ENCODE measurements at places on chromosomes 11 and 22.

GRCh38 chr11:42043312-42043711 lies 583.9 kb upstream of the LRRC4C start:
- no peak for DNase-seq

- no peak for DNase-seq
Measured at GRCh38 chr11:70233511-70233934, 30.4 kb downstream of the FADD start.

DNA sequence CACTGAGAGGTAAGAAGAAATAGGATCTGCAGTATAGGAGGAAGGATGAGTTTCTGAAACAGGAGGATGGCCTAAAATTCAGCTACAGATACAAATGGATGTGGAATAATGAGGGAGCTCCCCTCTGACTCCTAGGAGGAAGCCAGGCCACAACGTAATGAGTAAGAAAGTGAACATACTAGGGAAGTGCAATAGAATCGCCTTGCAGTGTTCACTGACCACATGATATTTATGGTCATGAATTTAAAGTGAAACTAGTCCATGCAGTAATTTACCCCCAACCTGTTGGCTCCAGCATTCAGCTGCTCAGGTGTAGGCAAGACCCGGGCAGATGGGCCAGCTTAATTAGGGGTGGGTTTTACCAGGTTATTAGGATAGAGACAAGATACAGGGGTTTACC lies 101.7 kb downstream of the DEUP1 start:
- no peak for DNase-seq

GRCh38 chr11:120200677-120201076 lies 10.2 kb upstream of the OAF start:
- DNase-seq, result no peak

DNA sequence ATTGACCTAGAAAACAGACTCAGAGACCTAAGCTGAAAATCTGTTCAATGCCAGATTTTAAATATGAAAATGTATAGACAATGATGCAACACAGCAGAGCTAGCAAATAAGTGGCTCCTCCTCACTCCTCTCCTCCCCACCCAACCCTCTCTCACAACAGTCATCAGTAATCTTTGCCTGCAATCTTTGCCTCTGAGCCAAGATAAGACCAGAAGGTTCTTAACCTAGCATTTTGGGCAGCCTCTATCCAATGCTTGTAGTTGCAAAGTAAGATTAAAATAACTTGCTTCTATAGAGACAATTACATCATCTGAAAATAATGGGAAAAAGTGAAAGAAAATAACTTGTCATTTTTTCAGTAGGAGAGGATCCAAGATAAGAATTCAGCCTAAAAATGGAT lies 117.3 kb downstream of the PARVA start:
- no peak for DNase-seq

DNA sequence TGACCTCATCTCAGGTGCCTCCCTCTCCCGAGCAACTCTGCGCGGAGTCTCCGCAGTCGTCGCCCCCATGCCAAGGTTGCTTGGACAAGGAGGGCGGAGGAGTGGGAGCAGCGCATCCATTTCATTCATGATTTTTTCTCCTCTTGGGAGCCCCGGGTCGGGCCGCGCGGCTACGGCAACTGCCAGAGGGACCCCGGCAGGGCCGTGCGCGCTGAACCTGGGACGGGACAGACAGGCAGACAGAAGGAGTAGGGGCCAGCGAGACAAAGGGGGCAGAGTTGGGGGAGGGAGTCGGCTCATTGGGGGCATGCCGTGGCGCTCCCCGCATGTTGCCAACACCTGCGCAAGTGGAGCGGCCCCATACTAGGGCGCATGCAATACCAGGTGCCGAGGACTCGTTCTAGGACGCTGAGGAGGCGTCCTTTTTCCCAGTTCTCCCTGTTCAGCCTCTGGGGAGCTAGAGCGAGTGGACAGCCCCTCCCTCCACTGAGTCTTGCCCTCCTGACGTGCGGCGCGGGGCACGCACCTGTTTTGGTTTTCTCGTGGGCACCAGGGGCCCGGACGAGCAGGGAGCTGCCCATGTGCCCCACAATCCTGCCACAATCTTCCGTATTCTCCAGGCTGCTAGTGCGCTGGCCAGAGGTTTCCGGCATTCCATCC lies 501 bp upstream of the PTPN5 start:
- no peak for DNase-seq

DNA sequence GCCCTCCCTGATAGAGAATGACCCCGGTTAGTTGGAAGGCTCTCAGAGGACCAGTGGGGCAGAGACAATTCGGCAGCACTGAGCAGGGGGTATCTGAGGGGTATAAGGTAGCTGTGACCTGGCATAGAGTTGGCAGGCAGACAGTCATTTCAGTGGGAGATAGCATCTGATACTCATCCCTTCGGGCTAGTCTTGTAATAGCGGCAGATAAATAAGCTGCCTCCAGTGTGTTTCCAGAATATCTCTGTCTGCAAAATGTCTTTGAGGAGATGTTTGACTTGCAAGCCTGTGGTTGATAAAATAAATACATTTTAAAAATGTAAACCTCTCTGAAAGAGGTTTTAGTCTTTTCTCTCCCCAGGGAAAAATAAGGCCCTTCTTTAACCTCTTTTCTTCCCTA lies 54.2 kb downstream of the TEAD1 start:
- no peak for DNase-seq

DNA sequence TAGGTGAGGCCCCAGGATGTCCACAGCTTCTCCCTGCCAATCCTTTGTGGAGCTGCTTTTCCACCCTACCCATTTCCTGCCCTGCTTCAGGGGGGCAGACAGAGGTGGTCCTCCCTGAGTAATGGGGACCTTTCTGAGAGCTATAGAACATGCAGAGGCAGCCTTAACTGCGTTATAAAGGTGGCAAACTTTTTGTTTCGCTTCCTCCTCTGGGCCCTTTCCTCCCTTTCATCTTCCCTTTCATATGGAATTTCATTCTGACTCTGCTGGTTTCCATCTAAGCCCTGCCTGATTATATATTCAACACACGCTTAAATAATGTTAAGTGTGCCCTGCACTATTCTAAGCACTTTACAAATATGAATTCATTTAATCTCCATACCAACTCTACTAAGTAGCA lies 169.3 kb upstream of the E2F8 start:
- DNase-seq, result no peak

DNA sequence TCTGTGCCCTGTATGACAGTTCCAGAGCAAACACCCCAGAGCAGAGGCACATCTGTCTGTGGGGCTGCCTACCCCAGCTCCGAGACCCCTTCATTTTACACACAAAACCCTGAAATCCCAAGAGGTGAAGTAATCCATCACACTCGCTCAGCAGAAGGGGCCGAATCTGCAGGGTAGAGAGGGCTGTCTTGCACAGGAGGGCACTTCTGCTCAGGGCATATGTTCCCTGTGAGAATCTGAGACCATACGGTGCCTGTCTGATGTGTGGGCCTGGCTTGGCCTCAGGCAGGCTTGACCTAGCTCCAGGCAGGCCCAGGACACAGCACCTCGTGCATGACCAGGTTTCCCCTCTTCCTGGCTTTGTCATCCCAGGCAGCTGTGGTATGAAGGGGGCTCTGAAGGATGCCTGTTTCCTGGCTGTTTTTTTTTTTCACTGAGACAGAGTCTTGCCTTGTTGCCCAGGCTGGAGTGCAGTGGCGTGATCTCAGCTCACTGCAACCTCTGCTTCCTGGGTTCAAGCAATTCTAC lies 37.2 kb downstream of the GRIK4 start:
- no peak for DNase-seq

DNA sequence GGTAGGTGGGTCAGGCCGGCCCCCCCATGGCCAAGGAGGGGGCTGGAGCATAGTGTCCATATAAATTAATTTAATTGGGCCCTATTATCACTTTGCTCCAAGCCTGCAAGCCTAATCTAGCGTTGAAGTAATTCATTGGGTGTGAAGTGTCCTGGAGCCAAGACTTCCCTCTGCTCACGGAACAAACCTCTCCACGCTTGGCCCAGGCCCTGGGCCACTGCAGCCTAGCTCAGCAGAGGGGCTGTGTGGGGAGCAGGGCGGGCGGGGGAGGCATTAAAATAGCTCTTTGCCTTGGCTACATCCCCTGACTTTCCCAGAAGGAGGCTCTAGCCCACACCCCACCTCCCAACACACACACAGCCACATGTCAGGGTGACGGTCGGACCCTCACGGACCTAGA lies 73.5 kb downstream of the THAP12 start:
- no peak for DNase-seq

DNA sequence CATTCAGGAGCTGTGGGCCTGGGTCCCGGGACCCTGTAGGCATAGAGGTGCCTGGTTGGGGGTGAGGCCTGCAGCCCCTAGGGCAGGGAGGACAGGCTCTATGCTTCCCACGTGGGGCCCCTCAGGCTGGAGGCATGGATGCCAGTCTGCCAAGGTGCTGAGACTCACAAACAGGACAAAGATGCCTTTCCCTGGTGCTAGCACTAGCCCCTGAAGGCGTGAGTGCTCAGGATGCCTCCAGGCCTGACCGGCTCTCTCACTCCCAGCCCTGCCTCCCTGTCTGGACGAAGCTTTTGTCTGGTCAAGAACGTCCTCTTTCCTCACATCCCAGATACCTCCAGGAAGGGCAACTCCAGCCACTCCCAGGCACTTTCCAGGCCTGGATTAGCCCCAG lies 2.1 kb downstream of the CDC42BPG start:
- DNase-seq, result no peak

DNA sequence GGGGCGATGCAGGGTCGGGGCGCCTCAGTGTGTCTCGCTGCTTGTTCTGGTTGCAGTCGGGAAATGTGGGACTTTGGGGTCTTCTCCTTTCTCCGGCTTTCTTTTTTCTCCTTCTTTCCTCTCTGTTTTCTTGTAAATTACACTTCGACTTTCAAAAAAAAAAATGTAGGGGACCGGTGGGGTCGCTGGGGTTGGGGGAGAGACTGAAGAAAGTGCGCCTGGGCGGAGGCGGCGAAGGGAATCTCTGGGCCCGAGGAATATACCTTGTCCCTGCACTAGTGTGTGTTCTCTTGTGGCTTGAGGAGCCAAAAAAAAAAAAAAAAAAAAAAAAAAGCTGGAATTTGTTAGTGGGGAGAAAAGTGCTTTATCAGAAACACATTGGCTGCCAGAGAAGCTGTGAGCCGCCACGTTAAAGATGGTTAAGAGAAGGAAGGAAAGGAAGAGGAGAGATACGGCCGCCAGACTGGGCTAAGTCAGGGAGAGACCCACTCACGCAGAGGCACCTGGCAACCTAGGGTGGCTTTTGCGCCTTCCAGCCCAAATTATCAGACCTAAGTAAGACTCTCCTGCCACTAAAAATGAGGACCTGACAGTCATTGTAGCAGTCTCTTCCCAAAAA lies 8.4 kb upstream of the FLI1 start:
- no peak for DNase-seq

- no peak for DNase-seq
Measured at GRCh38 chr22:27879923-27880322, 39.1 kb downstream of the PITPNB start.

- no peak for DNase-seq
Measured at GRCh38 chr11:120577624-120578363, 66.2 kb downstream of the GRIK4 start.

DNA sequence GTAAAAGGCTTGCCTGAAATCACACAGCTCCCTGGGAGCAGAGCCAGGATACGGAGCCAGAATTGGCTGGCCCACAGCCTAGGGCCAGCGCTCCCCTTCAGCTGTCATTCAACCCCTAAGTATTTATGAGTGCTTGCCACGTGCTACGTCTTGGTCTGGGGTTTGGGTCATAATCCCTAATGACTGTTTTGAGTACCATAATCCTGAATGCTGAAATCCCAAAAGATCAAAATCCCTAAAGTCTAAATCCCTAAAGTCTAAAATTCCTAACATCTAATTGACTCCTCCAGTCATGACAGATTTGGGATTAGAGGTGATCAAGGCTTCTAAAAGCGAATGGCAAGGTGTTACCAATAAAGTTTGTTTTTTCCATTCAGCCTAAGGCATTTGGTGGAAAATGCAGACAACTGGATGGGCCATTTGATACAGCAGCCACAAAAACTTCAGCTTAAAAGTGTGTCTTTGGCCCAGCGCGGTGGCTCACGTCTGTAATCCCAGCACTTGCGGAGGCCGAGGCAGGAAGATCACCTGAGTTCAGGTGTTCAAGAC lies 59.8 kb upstream of the PRR5 start:
- DNase-seq, result no peak

- no peak for DNase-seq
Measured at GRCh38 chr11:66493130-66493529, 12.9 kb downstream of the DPP3 start.

GRCh38 chr22:36977401-36977861 lies 41.8 kb downstream of the TST start:
- DNase-seq, result no peak

- no peak for DNase-seq
Measured at GRCh38 chr11:1515082-1516060, 28.8 kb upstream of the MOB2 start.

GRCh38 chr11:126561327-126561893 lies 205.9 kb downstream of the ST3GAL4 start:
- DNase-seq, result no peak

- DNase-seq, result no peak
Measured at GRCh38 chr22:17867160-17867785, 93.0 kb upstream of the BID start.

- DNase-seq, result no peak
Measured at GRCh38 chr22:41341990-41342389, 39.8 kb upstream of the TEF start.

GRCh38 chr11:68355471-68355870 lies 43.1 kb downstream of the LRP5 start:
- DNase-seq, result no peak

DNA sequence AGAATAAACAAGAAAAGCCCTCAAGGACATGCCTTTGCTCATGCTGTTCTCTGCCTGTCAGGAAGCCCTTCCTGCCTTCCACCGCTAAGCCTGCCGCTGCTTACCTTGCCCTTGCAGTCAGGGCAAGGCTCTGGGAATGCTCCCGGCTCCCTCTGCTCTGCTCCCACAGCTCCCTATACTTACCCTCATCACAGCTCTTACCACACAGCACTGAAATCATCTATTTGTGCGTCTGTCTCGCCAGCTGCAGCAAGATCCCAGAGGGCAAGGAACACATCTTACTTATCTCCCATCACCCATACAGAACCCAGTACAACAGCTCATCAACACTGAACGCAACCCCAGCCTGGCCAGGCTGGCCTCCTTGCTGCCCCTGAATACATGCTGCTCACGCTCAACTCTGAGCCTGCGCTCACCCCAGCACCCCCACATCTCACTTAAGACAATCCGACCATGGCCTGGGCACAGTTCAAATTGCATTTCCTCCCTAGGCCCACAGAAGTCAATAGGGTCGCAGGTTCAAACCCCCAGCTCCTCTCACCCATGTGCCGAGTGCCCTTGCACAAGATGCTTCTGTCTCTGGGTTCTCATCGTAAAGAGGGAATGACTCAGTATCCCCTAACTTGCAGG lies 161.8 kb downstream of the IGLL1 start:
- DNase-seq, result no peak

GRCh38 chr11:13338427-13339069 lies 61.0 kb downstream of the BMAL1 start:
- no peak for DNase-seq
